NCI-H2029 treated with DMSO at 0.1 percent for 48 hours (cell line): ENCODE measurements at places on chromosomes 16 and 17.

GRCh38 chr16:66274335-66275110, 92.0 kb upstream of the CDH5 start:
- DNase-seq = no peak

DNA sequence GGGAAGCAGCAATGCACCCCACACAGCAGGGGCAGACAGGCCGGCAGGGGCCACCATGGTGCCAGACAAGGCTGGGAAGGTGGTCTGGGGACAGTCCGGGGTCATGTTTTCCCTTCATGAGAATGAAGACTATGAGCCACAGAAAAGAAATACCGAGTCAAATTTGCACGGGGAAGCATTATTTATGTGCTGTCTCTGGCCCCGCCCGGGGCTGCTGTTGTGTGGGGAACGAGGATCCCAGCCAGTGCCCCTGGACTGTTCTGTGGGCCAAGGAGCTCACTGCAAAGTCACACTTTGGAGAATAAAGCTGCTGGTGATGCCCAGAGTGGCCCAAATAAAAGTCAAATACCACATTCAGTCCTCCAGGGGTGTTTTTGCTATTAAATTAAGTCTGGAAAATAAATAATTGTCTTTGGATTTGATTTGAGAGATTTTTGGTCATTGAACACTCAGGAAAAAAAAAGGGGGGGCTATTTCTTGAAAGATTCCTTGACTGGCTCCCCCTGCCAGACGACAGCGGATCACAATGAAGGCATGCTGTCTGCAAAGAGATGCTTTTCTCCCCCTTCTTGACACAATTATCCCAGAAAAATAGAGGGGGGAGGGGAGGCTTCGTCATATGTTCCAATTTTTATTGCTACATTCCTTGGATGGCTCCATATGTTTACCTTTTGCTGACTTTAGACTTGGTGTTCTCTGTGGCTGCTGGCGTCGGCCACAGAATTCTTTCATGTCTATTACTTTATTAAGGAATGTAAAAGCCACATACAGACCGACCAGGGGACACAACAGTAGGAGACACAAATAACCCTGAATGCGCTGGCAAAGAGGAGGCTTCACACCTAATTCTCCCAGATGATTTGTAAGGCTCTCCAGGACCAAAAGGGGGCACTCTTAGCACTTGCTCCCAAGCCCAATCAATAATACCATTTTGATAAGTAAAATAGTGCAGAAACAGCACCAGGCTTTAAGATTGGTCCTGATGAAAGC, 27.1 kb upstream of the ANKFN1 start:
- peak; percentile 32 for DNase-seq

DNA sequence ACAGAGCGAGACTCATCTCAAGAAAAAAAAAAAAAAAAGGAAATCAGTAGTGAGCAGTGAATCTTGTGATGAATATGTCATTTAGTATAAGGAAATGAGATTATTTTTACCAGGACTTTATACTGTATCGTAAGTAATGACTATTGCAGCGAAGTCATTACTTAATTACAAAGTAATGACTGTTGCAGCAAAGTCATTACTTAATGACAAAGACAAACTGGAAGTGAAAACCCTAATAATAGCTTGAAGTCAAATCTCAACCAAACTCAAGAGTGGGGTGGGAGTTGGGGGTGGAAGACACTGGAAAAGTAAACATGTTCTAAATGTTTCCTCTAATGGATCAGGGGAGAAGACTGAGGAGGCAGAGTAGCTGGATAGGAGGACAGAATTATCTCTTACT, 76.5 kb downstream of the ARHGAP44 start:
- DNase-seq = no peak

DNA sequence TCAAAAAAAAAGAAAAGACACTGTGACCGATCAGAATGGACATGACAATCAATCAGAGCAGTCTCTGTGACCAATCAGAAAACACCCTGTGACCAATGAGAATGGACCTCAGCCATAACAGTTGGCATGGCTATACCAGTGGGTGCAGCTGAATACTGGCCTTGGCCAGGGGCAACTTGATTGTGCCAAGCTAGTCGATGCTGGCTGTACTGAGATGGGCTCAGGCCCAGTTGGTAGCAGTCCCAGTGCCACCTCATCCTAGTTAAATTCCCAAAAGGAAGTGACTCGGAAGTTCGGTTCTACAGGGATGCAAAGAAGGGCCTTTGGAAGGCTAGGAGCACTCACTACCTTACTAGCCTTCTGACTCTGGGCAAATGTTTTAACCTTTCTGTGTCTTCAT, 37.2 kb upstream of the BCO1 start:
- no peak for DNase-seq

- DNase-seq = no peak
Observed at GRCh38 chr17:28127196-28127595, 84.7 kb downstream of the NLK start.

GRCh38 chr16:19497176-19497575, 24.7 kb downstream of the GDE1 start:
- no peak for DNase-seq
